Activated CD4-positive, alpha-beta T cell treated with anti-CD3 and anti-CD28 coated beads for 1 hour (primary cell): ENCODE measurements at places on chromosomes 16 and 17.
A peak's percentile ranks its signal among the peaks of the same experiment; 100 is the strongest.

DNA sequence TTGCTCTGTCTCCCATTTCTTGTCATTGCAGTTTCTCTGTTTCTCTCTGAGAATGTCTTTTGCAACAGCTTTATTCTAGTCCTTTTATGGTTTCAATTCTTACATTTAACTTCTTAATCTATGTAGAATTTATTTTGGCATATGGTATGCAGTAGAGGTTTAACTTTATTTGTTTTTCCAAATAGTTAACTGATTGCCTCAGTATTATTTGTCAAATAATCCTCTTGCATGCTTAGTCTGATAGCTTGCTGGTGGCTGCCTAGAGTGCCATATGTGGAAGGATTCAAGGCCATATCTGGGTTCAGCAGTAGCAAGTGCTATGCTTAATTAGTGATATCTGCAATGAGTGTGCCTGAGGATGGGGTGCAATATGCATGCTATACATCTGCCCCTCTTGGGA is 6.9 kb downstream of the SNTB2 start:
- no peak for DNase-seq

DNA sequence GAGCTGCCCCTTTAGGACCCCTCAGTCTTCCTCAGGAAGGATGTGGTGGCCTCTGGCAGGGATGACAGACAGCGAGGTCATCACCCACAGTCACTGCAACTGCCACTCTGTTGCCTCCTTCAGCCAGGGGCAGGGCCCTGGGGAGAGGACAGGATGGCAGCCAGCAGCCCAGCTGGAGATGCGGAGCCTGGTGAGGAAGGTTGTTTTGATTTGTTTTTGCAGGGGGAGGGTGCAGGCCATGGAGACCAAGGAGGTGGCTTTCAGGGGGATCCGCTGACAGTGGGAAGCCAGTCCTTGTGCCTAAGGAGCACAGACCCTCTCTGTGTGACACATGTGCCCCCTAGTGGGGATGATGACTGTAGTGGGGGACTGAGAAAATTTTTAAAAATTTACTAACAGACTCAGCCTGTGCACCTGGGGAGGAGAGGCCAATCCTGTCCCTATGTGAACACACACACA is 7.4 kb downstream of the PRCD start:
- peak; percentile 32 for DNase-seq

- DNase-seq: no peak
Observed at GRCh38 chr16:66740010-66740409, 11.4 kb downstream of the DYNC1LI2 start.

GRCh38 chr17:32846143-32846542 is 30.8 kb downstream of the MYO1D start:
- DNase-seq: no peak

DNA sequence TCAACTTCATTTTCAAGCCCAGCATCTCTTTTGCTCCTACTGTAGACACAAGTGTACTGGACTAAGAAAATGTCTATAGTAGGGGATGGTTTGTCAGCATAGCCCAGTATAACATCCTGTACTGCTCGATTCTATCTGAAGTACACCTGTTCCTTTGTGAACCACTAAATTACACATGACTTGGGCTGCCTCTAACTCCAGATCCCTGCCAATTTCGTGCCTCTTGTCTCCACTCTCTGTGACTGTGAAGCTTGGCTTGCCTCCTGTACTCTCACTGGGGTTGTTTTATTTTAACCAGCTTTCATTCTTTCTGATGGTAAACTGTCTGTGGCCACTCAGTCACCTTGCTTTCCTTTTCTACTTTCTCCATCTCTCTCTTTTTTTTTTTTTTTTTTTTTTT is 24.5 kb downstream of the GFOD2 start:
- no peak for DNase-seq

- DNase-seq: no peak
Observed at GRCh38 chr17:9204637-9205329, 183.5 kb downstream of the NTN1 start.

DNA sequence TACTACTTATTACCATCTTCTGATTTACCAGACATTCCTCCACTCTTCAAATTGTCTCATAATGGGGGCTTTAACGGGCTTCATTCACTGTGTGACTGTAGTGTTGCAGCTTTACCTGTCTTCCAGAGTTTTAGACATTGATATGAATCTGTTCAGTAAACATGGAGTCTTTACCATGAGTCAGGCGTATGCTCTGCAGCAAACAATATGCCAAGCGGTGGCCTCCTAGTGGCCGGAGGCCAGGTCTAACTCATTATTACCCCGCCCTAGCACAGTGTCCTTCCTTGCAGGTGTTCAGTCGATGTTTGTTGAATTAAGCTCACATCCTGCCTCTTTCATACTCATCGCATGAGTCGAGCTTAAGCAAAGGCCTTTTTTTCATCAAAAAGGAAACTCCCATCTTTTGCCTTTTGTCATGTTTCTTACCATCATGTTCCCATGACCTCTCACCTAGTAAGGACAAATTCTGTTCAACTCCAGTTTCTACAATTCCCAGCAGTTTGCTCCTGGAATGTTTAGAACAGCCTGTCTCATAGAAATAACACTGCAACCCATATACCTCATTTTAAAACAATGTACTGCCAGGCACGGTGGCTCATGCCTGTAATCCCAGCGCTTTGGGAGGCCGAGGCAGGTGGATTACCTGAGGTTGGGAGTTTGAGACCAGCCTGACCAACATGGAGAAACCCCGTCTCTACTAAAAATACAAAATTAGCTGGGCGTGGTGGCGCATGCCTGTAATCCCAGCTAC is 39.4 kb downstream of the TUBD1 start:
- peak; percentile 49 for DNase-seq

GRCh38 chr17:72176951-72177660 is 56.3 kb downstream of the SOX9 start:
- DNase-seq: no peak

DNA sequence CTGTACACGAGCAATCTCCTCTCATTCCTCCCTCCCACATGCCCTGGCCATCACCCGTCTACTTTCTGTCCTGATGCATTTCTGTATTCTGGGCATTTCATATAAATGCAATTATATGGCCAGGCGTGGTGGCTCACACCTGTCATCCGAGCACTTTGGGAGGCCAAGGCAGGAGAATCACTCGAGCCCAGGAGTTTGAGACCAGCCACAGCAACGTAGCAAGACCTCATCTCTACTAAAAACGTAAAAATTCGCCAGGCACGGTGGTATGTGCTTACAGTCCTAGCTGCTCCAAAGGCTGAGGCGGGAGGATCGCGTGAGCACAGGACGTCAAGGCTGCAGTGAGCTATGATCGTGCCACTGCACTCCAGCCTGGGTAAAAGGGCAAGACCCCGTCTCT is 4.8 kb downstream of the MEAK7 start:
- DNase-seq: no peak

- DNase-seq: no peak
Observed at GRCh38 chr16:30354423-30355143, 525 bp downstream of the CD2BP2 start.

DNA sequence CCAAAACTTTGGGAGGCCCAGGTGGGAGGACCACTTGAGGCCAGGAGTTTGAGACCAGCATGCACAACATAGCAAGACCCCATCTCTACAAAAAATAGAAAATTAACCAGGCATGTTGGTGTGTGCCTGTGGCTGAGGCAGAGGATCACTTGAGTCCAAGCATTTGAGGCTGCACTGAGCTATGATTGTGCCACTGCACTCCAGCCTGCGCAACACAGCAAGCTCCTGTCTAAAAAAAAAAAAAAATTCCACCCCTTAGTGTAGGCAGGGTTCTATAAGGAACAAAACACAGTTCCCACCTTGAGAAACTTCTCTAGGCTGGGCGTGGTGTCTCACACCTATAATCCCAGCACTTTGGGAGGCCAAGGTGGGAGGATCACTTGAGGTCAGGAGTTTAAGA is 36.3 kb upstream of the HAPSTR1 start:
- no peak for DNase-seq

DNA sequence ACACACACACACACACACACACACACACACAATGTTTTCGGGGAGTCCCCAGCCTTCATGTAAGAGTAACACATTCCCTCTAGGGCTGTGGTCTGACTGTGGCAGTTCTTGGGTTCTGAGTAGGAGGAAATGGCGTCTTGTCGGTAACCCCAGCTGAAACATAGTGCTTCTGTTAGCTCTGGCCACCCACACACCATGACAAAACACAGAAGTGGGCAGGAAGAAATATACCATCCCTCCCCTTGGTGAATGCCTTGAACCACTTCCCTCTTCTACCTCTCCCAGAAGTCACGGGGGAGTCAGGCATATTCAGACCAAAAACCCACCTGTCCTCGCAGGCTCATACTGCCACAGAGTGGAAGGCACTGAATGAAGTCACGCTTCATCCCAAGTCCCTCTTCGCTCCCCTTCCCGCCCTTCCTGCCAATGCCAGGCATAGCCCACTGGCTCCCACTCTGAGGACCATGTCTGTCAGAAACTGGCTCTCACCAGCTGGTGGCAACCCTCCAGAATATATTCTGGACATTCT is 11.5 kb downstream of the SLC35B1 start:
- DNase-seq: no peak

- DNase-seq: no peak
Observed at GRCh38 chr17:27793168-27793905, 7.0 kb downstream of the NOS2 start.

- DNase-seq: no peak
Observed at GRCh38 chr16:3696425-3697218, 20.7 kb downstream of the TRAP1 start.

DNA sequence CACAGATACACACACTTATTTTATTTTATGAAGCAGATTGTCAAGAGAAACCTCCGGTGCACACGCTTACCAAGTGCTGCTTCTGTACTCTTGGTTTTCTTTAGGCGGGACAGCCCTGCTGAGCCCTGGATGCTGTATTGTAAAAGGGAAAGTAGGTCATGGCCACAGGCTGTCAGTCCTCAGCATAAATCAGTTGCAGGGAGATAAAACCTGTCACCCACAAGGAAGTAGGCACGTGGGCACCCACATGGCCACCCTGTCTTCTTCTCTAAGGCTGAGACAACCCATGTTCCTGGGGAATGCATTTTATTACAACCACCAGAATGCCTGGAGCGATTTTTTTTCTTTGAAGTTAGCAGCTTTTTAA is 59.3 kb downstream of the ASIC2 start:
- DNase-seq: no peak

DNA sequence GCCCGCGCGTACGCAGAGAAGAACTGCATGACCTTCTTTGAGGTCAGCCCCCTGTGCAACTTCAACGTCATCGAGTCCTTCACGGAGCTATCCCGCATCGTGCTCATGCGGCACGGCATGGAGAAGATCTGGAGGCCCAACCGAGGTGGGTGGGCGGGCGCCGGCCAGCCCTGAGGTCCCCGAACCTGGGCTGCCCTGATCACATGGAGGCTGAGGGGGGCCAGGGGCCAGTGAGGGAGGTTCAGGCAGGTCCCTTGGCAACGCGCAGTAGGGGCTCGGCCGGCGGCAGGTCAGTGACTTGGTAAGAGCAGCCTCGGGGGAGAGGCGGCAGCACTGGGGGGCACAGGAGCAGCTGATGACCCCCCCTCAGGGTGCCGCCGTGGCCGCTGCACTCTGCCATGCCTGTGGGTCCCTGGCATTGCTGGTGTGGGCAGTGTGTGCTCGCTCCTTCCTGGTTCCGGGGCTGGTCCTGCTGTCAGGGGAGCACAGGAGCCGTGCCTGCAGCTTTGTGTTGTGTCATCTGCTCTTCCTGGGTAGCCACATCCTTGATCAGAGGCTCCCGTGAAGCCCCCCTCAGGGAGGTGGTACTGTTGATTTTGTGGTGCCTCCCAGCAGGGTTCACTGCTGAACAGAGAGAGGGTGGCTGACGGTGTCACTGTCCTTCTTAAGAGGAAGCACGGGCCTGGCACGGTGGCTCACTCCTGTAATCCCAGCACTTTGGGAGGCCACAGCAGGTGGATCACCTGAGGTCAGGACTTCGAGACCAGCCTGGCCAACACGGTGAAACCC is 4.6 kb upstream of the WFIKKN1 start:
- no peak for DNase-seq

DNA sequence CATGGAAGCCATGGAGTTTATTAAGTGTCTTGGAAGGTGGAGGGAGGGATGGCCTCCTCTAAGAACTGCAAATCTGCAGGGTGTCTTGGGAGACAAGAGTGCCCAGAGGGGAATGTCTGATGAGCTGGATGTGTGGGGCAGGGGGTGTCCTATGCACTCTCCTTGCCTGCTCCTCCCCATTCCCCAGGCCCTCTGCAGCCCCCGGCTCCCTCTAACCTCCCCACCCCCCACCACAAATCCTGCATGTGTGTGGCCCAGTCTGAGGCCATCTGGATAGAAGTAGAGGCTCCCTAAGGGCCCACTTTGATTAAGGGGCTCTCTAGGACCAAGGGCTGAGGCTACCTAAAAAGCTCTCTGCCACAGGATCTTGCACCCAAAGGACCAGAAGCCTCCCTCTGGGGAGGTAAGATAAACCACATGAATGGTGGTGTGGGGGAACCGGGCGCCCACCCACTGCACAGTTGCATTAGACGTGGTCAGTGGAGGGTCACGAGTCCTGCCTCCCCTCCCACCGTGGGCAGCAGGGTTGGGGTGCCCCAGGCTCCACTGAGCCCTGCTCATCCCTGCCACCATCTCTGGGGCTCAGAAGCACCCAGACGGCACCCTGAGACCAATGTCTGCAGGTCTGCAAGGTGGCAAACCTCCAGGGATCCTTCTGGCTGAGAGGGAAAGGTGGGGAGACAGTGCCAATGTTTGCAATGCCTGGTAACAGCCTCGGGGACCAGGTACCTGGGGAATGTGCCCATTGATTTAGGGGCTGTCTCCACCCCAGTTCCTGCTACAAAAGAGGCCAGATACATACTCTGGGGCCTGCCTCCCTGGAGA is 618 bp downstream of the AANAT start:
- no peak for DNase-seq

GRCh38 chr16:1197237-1197866 is 27.7 kb downstream of the TPSG1 start:
- no peak for DNase-seq

- DNase-seq: no peak
Observed at GRCh38 chr16:88920618-88921590, 54.4 kb upstream of the PABPN1L start.

DNA sequence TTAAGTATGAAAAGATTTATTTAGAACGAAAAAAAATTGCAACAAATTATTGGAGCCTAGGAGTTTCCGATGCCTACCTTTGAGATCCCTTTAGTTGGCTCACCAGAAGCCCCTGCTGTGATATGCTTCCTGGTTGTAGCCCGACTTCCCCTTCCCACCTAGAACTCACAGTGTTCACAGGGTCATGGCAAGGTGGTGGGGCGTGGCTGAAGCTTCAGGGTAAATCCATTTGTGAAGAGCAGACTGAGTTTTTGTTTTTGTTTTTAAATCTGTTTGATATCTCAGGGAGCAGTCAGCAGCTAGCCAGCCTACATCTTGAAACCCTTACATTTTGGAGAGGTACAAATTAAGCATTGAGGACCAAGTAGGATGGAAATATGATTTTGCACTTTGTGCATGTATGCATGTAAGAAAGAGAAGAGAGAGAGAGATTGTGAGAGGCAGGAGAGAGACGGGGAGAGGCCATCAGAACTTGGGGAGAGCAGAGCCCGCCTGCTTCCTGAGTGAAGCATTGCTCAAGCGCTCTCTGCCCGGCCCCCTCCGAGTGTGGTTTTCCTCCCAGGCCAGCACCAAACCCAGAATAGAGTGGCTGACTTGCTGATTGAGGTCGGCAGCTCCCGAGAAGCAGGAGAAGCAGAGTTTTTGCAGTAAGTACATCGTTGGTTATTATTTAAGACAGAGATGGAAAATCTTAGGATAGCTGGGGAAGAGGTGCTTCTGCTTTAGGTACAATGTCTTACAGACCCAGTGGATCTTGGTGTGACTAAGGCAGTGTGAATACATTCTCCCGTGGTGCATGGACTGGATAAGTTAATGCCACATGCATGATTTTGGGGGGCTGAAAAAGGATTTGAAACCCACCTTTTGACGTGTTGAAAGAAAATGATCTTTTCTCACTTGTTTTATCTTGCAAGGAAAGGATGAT is 64.2 kb downstream of the SPECC1 start:
- no peak for DNase-seq

GRCh38 chr16:11004973-11005610 is 60.7 kb downstream of the CLEC16A start:
- DNase-seq: no peak
